ENCODE measurements at places on chromosomes 7 and 10.

GRCh38 chr10:23457632-23458417 lies 18.9 kb downstream of the OTUD1 start:
- DNase-seq = no peak

DNA sequence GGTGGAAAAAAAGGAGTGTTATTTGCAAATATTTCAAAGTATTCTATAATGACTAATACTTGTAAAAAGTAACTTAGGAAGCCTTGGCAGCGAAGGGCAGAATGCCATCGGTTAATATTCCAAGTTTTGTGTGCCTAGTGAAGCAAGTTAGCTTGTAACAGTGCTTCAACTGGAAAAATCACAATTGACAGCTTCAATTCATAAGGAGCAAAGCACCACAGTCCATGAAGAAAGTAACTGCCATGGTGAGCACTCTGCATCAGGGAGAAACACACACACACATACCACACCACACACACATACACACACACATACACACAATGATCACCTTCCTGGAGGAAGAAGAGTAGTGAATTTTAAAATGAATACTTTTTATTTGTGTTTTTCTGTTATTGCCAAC lies 298.3 kb downstream of the CNTNAP2 start:
- DNase-seq = no peak

- DNase-seq = no peak
Measured at GRCh38 chr7:157312941-157313340, 23.9 kb upstream of the DNAJB6 start.

DNA sequence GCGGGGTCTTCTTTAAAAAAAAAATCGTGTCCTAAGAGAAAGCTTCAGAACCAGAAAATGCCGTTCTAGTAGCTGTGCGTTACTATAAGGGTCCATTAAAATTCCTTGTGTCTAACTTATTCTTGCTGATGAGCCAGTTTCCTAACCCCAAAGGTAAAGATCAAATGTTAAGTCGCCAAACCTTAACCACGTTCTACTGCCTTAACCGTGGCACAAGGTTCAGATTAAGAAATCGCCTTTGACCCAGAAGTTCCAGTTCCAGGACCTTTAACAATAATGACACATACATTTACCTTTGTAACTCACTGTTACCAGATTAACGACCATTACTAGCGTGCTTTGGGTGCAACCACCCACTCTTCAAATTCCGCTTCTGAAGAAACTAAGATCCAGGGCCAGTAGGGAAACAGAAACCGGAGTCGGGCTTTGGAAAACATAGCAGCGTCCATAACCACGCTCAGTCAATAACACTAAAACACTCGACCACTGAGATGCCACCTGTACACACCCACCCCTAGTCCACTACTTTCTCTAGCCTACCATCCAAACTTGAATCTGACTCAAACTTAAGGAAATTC lies 620 bp downstream of the BET1 start:
- peak; percentile 12 for DNase-seq
